ENCODE measurements at places on chromosomes 16 and 17.
A peak's percentile ranks its signal among the peaks of the same experiment; 100 is the strongest.

DNA sequence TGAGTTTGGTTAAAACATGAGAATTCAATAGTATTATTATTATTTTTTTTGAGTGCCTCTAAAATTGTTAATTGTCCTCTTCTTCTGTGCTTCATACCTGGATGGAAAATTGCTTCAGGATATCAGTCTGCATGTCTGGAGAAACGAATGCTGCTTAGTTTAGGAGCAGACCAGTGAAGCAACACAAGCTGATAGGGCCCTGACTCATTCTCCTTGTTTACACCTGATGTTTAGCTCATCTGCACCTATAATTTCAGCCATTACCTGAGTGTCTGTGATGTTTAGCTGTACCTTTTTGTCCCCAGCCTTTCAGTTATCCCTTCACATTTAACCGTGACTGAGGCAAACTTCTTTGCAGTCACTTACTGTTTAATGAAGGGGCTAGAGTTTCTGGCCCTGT is 14.8 kb downstream of the SNTB2 start:
- no peak for DNase-seq

- no peak for DNase-seq
These were observed 4.1 kb downstream of the MGAT5B start for GRCh38 chr17:76872221-76872873.

- DNase-seq: no peak
These were observed 29.9 kb upstream of the PAFAH1B1 start for GRCh38 chr17:2563543-2563942.

DNA sequence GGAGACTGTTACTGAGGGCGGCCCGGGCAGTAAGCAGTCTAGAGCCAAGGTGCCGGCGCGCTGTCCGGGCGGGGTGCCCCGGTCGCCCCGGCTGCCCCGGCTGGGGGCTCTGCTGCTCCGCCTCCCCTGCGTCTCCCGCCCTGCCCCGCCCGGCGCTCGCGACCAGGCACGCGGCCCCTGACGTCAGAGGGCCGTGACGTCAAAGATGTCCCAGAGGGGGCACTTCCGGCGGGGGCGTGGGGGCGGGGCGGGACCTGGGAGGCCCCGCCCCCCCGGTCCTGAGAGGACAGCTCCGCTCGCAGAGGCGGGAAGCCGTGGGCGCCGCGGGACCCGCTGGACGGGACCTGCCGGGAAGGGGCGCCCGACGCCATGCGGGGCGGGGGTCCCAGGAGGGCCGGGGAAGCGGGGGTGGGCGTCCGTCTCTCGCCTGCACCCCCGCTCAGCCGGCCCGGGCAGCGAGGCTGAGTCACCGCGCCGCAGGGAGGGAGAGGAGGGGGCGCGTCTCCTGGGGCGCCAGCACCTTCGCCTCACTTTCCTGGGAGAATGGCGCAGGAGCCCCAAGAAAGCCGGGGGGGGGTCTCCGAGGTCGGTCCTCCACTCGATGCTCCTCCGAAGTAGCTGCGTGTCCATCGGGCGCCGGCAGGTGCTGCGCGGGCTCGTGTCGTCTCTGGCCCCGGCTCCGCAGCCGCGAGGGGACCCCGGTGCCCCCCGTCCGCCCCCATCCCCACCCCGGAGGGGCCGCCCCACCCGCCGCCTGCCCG is 4.4 kb upstream of the HIC1 start:
- peak; percentile 89 for DNase-seq

- peak; percentile 82 for DNase-seq
These were observed 348.7 kb upstream of the TNRC6C start for GRCh38 chr17:77609553-77610517.

DNA sequence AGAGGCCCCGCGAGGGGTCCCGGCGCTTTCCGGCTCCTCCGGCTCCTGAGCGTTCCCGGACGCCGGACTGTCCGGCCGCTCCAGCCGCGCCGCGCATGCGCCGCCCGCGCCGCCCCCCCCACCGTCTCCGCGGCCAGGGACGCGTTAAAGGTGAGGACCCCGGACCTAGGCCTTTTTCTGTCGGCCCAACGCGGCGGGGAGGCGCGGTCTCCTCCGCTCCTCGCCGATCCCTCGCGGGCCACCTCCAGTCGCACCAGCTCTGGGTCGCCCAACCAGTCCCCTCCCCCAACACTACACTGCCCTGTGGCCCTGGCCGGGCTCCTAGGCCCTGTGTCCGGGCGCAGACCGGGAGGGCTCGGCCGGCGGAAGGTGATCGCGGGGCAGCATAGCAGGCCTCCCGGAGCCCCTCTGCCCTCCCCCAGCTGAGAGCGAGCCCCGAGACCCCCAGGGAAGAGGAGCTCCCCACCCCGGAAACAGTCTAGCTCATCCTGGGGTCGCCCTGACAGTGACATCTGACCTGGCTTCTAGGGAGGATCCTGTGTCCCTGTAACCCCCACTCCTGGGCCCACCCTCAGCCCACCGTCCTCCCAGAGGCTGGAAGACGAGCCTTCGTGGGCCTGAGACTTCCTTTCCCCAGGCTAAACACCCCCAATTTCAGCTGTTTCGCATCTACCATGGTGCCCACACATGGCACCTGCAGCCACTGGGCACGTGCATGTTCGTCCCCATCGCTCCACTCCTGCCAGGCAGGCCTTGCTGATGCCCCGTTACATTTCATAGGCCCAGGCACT is 14.7 kb upstream of the BCAR1 start:
- DNase-seq: peak; percentile 44

- no peak for DNase-seq
These were observed 34.7 kb downstream of the SOCS3 start for GRCh38 chr17:78325076-78325687.

DNA sequence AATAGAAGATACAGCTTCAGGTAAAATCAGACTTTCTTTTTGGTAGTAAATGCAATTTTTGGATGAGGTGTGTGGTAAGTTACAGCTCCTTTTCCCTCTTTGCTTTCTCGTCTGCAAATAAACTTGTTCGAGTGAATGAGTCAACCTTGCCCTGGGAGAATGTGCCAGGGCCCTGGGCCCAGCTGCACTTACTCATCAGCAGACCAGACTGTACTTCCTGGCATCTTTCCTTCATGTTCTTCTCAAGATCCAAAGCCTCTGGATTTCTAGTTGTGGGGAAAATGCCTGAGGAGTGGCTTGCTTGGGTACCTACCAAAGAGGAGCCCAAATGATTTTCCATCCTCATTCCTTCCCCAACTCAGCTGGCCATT is 5.4 kb upstream of the G6PC1 start:
- DNase-seq: no peak

GRCh38 chr16:11180489-11180888 is 75.5 kb downstream of the SOCS1 start:
- DNase-seq: no peak

DNA sequence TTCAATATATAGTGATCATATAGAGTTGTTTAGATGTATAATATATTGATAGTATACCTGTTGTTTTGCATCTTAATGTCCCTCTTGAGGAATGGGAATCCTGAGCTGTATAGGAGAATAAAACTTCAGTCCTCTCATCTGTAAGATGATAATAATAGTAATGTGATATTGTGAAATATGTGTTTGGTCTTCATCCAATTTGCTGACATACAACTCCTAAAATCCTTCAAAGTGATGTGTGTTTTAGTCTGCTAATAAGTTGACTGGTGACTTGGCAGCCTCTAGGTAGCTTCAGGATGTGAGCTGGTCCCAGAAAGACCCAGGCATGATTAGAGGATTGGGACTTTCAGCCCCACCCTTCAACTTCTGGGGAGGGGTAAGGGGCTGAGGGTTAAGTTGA is 22.8 kb upstream of the NFAT5 start:
- no peak for DNase-seq

- no peak for DNase-seq
These were observed 524.8 kb downstream of the TOX3 start for GRCh38 chr16:52022177-52022576.

- DNase-seq: no peak
These were observed 615.7 kb upstream of the SALL1 start for GRCh38 chr16:51766739-51767138.

GRCh38 chr17:41919840-41920579 is 1.3 kb upstream of the ACLY start:
- DNase-seq: no peak

- DNase-seq: no peak
These were observed 13.8 kb downstream of the LPO start for GRCh38 chr17:58252141-58252540.

DNA sequence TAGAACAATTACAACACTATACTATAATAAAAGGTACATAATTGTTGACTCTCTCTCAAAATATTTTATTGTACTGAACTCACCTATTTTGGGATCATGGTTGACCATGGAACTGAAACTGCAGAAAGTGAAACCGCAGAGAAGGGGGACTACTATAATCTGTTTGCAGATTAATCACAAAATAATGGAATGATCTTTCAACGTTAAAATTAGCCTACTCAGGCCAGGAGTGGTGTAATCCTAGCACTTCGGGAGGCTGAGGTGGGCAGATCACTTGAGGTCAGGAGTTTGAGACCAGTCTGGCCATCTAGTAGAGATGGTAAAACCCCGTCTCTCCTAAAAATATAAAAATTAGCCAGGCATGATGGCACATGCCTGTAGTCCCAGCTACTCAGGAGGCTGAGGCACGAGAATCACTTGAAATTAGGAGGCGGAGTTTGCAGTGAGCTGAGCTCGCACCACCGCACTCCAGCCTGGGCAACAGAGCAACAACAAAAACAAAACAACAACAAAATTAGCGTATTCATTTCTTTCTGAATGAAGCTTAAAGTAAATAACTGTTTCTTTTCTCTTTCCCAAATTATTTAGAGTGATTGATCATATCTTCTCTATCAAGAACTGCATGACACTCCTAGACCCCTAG is 45.6 kb downstream of the IKZF3 start:
- DNase-seq: peak; percentile 60

- no peak for DNase-seq
These were observed 13.2 kb upstream of the ASGR1 start for GRCh38 chr17:7192271-7192937.

- DNase-seq: no peak
These were observed 6.0 kb upstream of the RBFOX3 start for GRCh38 chr17:79616801-79617200.

DNA sequence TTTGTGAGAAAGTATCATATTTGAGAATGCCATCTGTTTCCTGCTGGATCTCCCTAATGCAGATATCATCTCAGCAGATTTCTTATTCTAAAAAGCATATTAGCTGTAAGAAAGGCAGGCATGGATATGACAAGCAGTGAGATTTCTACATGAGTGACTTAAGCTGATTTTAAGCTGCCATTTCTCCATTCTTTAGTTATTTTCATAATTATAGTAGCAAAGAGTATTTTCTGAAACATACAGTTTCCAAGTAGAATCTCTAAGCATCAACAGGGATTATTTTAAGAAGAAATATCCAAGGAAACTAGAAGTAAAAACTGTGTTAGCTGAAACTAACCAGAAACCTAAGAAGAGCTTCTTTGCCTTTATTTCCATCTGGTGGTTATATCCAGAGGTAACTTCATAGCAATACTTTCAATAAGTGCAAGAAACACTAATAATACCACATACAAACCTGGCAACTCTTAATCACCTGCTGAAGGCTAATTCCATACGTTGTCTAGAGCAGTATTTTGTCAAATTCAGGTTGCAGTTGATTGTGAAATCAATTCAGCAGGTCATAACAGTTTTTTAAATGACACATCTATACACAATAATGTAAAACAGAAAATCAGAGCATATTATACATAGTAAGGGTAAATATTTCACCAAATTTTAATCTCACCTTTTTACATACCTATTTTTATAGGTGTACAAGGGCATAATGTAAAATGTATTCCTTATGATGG is 42.2 kb downstream of the CFDP1 start:
- no peak for DNase-seq

- peak; percentile 87 for DNase-seq
These were observed 15.4 kb upstream of the CTCF start for GRCh38 chr16:67546761-67547422.

GRCh38 chr17:54968988-54969332 is 395 bp downstream of the STXBP4 start:
- no peak for DNase-seq

- DNase-seq: no peak
These were observed 11.7 kb upstream of the EXOC7 start for GRCh38 chr17:76115138-76115754.

GRCh38 chr17:77453613-77454241 is 313.0 kb downstream of the SEC14L1 start:
- DNase-seq: peak; percentile 57

DNA sequence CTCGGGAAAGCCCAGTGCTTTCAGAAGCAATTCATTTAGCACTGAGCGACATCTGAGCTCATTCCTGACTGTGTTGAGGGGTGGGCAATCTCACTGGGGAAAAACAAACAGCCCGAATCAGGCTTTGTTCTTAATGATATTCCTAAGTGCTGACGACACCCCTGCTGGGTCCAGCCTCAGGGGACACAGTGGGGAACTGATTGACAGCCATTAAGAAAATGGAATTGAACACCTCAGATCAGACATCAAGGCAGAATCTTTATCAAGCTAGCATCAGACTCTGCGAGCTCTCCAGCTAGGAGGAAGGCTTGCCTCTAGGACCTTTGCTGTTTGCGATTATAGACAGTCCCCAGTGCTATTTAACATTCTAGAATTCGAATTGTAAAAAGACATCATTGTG is 22.5 kb upstream of the LYRM9 start:
- DNase-seq: no peak

GRCh38 chr17:73531158-73531557 is 113.1 kb downstream of the SDK2 start:
- DNase-seq: no peak

DNA sequence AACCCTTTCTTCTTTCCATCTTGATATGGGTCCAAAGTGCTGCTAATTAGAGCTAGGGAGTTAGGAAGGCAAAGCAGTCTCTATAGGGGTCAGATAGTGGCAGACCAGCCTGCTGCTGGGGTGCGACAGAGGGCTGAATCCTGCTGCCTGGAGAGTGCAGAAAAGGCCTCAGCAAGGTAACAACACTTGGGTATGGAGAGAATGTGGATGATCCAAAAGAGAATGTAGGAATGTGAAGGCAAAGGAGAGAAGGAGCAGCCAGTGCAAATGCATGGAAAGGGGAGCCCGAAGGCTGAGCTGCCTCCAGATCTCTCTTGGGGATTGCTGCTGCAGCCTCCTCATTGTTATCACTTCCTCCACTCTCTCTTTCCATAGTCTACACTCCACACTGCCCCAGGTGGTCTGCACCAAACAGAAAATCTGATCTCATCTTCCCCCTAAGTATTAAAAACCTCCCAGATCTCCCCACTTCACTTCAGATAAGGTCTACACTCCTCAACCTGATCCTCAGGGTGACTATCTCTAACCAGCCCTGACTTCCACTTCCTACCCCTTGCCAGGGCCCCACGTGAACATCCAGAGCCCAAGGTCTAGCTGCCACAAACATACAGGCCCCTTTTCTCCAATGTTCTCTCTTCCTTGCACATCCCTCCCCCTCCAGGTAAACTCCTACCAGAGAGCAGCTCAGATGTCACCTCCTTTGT is 28.8 kb downstream of the TOM1L2 start:
- DNase-seq: no peak

- DNase-seq: no peak
These were observed 9.0 kb upstream of the RHBDL3 start for GRCh38 chr17:32256701-32257019.

- DNase-seq: no peak
These were observed 74.2 kb downstream of the HAPSTR1 start for GRCh38 chr16:9165681-9166080.

DNA sequence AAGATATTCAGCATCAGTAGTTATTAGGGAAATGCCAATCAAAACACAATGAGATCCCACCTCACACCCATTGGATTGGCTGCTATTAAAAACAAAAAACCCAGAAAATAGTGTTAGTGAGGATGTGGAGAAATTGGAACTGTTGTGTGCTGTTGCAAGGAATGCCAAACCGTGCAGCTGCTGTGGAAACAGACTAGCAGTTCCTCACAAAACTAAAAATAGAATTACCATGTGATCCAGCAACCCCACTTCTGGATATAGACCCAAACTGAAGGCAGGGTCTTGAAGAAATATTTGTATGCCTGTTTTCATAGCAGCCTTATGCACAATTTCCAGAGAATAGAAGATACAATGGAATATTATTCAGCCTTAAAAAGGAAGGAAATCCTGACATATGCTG is 46.0 kb downstream of the FOXK2 start:
- DNase-seq: no peak
